ENCODE measurements at places on chromosomes 4 and X. TPM values are rescaled to one million over a fixed set of nuclear protein-coding genes. Genes with fewer than 3 reads are reported as not detected.

DNA sequence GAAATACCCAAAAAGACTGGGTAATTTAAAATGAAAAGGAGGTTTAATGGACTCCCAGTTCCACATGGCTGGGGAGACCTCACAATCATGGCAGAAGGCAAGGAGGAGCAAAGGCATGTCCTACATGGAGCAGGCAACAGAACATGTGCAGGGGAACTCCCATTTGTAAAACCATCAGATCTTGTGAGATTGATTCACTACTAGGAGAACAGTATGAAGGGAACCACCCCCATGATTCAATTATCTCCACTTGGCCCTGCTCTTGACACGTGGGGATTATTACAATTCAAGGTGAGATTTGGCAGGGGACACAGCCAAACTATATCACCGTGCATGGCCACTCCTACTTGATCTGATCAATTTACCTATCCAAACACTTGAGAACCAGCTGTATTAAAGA is 131.5 kb upstream of the LDB2 start:
- no peak for DNase-seq

Gene OPRPN
- not detected for total RNA-seq

DNA sequence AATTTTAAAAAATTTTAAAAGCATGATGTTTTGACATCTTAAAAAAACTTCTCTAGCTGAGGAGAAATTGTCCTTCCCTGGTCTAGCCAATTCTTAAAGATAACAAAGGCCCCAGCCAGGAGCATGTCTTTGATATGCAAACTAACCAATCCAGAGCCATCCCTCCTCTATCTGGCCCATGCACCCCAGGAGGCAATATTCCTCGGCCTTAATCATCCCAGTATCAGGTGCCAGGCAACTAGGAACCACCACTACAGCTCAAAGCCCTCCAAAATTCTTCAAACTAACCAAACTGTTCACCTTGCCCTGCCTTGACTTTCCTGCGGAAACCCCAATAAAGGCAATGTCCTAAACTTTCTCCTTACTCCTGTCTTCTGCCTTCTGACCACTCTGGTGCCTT is 97.8 kb upstream of the USP9X start:
- no peak for DNase-seq

DNA sequence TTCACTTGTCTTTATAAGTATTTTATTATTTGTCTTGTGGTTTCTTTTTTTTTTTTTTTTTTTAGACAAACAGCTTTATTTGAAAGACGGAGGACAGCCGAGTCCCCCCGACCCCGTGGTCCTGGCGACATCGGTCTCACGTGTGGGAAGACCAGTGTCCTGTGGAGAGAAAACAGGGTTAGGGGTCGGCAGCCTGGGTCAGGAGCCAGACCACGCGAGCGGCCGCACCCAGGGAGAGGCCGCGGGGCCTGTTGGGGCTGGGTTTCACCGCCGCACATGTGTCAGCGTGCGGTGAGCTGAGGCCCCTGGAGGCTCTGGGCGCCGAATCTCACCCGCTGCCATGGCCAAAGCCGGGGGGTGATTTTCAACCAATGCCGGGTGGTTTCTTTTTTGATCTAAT is 17.8 kb upstream of the RAB33B start:
- no peak for DNase-seq

- DNase-seq, result no peak
Observed at GRCh38 chr4:66926687-66927086, 618.6 kb downstream of the CENPC start.

DNA sequence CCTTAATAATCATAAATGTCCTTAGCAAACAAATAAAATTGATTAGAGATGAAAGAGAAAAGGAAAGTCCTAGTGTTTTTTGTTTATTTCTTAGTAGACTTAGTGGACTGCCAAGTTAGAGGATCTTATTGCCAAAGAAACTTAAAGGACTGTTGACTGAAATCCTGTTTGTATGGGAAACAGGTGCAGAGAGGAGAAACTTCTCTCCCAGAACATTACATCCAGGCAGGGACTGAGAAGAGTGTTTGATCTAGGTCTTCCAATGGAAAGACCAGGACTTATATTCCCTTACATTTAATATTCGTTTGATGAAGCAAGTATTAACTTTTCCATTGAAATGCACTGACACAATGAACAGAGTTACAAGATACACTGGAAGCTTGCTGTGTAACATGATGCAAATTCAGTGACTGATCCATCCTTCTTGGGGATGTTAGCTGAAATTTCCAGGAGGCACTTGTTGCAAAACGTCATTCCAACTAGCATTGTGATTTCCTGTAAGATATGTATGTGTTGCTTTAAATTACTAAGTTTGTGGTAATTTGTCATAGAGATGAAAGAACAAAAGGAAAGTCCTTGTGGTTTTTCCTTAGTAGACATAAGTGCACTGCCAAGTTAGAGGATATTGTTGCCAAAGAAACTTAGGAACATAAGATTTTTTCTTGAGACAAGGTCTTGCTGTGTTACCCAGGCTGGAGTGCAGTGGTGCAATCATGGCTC is 505.6 kb downstream of the STIM2 start:
- DNase-seq, result no peak

DNA sequence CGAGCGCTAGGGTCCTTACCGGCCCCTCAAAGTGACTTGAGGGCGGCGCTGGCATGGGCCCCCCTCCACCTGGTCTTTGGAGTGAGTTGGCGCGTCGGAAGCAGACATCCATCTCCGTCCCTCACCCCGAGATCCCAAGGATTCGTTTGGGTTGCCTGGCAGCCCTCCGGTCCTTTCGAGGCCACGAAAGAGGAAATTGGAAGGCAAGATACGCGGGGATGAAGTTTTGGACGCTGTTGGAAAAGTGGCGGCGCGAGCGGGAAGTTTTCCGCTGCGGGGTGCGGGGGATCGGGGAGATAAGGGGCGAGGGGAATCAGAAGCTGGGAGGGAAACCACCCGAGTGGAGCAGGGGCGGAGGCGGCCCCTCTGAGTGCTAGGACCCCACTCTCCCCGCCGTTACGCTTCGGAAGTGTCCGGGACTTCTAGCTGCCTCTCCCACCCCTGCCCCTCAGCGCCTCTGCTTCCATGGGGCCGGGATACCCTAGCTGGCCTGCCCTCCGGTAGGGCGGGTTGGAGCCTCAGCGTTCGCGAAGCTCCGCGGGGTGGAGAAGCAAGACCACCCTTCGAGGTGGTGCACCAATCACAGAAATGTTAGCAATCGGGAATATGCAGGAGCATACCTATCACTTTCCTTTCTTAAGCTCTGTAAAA is 57.8 kb downstream of the FRMPD3 start:
- no peak for DNase-seq

Gene NOA1
- 15.5 TPM for total RNA-seq

- no peak for DNase-seq
Observed at GRCh38 chrX:103329991-103330390, at the start of gene TCEAL7. TSS of gene TCEAL7 (plus strand) at chrX:103330239. CDS start at chrX:103331404, 1,165 bp downstream.

DNA sequence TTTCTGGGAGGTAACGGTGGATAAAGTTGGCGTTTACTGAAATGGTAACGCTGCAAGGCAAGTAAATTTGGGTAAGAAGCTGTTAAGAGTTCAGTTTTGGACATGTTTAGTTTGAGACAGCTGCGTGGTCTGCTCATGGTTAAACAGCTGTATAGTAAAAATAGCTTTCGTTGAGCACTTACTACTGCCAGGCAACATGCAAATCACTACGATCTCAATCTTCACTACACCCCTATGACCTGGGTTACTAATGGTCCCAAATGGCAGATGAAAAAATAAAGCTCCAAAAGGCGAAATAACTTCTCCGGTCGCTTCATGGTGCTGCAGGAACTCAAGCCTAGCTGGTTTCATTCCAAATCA is 22.2 kb downstream of the FABP2 start:
- no peak for DNase-seq

- DNase-seq, result no peak
Observed at GRCh38 chr4:107977482-107977881, 12.2 kb upstream of the HADH start.

DNA sequence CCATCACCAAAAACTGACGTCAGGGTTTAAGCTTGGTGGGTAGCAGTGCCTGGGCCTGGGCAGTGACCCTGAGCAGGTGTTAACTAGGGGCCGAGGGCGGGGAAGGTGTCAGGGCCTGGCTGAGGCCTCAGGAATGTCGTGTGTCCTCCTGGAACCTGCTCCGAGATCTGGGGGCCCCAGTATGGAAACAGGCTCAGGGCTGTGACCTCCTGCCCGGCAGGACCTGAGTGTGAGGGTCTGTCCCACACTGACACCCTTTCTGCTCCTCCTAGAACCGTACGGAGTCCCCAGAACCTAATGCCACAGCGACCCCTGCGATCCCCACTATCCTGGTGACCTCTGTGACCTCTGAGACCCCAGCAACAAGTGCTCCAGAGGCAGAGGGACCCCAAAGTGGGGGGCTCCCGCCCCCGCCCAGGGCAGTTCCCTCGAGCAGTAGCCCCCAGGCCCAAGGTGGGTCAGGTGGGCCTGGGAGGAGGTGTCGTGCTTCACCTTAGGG is 741 bp downstream of the HGFAC start:
- no peak for DNase-seq

- DNase-seq, result peak; percentile 60
Observed at GRCh38 chr4:150302553-150302952, 224.3 kb downstream of the DCLK2 start.

GRCh38 chr4:2339458-2340271 is 77.8 kb upstream of the MXD4 start:
- DNase-seq, result no peak

GRCh38 chrX:13684361-13684760 is 4.6 kb upstream of the RAB9A start:
- DNase-seq, result no peak

DNA sequence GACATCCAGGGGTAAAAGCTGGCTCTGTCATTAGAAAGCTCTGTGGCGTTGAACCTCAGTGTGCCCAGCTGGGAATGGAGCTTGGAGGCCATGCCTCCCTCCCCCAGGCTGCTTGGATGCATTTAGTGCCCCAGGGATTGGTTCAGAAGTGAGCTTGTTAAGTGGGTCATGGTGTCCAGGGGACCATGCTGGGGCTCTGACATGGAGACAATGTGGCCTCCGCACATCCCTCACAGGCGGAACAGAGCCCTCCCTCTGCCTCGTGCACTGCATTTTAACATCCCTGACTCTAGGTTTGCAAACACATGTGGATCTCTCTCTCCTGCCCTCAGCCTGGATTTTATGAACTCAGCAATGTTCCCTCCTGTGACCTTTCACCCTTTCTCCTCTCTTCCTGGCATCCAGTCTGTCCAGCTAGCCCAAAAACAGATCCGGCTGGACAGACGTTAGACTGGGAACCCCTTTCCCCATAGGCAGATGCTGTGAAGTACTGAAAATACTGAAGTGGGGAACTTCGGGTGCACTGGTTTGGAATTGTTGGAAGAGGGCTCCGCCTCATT is 81.5 kb downstream of the SORCS2 start:
- no peak for DNase-seq

DNA sequence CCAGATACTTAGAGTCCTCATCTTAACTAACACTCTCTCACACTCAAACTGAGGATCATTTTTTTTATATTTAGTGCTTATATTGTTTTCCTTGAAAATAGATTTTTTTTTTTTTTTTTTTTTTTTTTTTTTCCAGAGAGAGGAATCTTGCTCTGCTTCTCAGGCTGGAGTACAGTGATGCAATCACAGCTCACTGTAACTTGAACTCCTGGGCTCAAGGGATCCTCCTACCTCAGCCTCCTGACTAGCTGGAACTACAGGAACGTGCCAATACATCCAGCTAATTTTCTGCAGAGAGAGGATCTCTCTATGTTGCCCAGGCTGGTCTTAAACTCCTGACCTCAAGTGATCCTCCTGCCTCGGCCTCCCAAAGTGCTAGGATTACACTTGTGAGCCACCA is 650.3 kb upstream of the ATOH1 start:
- DNase-seq, result no peak

DNA sequence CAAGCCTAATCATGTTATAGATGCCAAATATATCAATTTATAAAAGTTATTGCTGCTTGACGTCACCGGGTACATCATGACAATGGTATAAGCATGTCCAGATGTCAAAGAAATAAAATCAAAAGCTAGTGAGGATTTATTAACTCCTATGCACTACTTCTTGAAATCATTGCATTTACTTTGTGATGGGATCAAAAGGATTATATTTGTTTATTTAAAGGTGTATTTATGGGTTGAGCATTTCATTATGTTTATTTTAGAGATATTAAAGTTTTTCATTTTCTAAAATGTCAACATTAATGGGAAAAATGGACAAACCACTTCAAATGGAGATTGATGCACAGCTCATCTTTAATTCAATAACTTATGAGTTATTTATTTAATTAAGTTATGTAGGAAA is 277.8 kb downstream of the EPHA5 start:
- no peak for DNase-seq

DNA sequence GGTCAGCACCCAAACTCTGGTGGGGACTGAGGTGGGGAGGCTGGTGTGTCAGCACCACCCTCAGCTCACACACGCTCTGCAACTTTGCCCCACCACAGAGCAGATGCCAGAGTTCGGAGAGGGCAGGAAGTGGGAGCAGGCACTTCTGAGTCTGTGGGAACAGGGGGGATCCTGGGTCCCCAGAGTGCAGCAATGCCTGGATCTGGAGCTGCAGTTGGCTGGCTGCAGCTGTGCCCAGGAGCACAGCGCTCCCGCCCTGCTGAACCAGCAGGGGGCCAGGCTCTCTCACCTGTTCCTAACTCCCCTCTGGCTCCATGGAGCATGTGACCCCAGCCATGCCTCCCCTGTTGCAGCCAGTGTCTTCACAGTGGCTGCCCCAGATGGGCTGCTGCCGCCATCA is 252.4 kb downstream of the SPOCK3 start:
- no peak for DNase-seq

GRCh38 chr4:7364979-7365378 is 69.8 kb downstream of the PSAPL1 start:
- DNase-seq, result no peak
